ENCODE measurements at places on chromosomes 16 and 17.

DNA sequence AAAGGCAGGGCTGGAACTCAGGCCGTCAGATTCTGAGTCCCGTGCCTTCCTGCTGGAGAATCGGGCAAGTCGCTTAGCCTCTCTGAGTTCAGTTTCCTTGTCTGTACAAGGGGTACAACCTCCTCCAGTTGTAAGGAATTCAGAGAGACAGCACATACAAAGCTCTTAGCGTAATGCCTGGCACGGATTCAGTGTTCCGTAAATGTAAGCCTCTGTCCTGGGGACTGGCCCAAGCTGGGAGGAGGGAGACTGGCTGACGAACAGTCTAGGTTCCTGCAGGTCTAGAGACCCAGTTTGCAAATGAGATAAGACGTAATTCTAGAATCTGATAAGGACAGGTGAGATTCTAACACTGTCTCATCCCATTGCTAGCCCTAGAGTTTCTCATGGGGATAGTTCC, 9.9 kb downstream of the METTL22 start:
- DNase-seq, result no peak

- DNase-seq, result no peak
Measured at GRCh38 chr16:381012-381788, 578 bp downstream of the PGAP6 start.

- no peak for DNase-seq
Measured at GRCh38 chr17:81378941-81379511, 16.2 kb upstream of the BAHCC1 start.

- DNase-seq, result no peak
Measured at GRCh38 chr16:50657241-50657640, 23.9 kb downstream of the SNX20 start.

DNA sequence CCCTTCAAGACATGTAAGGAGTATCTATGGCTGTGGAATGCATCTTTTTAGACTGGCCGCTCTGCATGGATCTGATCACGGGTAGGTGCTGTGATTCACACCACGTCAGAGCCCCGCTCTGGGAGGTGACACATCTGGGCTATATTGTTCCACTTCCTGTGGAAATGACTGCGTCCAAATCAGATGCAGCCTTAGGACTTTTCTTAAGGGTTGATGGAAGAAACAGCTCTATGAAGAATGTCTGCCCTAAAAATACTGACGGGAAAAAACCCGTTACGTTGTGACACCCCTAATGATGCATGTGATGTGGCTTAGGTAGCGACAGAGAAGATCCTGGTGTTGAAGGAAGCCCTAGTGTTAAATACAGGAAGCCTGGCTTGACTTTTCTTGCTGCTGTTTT, 12.2 kb downstream of the BANP start:
- no peak for DNase-seq

DNA sequence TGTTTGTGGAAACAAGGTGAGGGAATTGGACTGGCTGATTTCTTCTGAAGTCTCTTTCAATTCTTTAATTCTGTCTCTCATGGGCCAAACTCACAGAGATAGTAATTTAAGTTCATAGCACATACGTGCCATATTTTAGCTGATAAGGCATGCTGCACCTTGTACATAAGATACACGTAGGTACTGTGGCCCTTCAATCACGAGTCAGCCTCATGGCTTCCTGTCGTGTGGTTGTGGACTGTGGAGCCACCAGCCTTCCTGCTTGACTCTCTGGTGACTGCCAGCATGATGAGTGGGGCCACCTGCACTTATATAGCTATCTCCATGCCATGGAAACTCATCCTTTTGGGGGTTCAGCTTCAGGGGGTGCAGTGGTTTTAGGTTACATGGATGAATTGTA, 25.1 kb downstream of the KSR1 start:
- no peak for DNase-seq

DNA sequence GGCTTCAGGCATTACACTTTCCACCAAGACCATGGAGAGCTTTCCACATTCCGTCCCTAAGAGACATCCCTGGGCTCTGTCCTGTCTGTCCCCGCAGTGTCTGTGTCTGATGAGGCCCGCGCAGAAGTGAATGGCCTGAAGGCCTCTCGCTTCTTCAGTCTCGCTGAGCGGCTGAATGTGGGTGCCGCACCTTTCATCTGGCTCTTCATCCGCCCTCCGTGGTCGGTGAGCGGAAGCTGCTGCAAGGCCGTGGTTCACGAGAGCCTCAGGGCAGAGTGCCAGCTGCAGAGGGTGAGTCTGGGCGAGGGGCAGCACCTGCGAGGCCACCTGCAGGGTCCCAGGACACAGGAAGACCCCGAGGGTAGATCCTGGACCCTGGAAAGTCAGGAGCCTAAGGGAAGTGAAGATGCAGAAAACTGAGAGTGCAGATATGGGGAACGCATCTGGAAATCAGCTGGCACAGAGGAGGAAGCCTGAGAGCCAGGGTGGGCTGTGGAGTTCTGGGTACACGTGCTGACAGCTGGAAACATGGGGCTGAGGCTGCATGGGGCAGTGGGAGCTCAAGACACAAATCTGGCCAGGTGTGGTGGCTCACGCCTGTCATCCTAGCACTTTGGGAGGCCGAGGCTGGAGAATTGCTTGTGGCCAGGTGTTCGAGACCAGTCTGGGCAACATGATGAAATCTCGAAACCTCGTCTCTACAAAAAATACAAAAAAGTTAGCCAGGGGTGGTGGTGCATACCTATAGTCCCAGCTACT, 8.0 kb downstream of the CCNF start:
- no peak for DNase-seq

- no peak for DNase-seq
Measured at GRCh38 chr16:8673611-8674412, 605 bp upstream of the ABAT start.

DNA sequence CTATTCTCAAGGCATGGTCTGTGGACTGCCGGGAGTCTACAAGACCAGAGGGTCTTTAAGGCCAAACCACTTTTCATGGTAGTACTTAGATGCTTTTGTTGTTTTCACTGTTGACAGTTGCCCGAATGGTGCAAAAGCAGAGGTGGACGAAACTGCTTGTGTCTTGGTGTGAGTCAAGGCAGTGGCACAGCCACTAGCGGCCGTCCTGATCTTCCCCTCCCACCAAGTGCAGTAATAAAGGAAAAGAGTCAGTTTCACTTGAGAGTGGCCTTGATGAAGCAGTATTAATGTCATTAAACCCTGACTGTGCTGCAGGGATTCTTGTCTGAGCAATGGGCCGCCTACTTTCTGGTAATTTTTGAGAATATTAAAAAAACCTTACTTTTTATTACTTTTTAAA, 109.1 kb downstream of the PRKCA start:
- DNase-seq, result no peak

- no peak for DNase-seq
Measured at GRCh38 chr16:35532576-35532975, 2073.2 kb downstream of the TP53TG3F start.

DNA sequence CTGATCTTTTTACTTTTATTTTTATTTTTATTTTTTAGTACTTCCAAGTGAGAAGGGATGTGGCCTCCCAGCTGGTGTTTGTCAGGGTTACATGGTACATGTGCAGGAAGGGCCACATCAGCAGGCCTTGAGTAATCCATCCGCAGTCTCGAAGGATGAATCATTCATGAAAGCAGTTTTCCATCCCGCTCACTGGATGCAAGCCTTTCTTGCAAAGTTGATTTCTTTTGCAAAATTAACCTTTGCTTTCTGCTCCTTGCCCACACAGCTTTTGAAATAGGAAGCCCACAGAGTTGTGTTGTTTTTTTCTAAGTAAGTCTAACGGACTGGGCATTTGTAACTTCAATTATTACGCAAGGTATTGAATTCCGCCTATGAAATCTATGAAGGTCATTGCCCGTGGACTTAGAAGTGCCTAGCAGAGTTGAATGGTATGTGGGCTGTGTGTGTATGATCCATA, 157.4 kb downstream of the PRKCA start:
- DNase-seq, result no peak

- DNase-seq, result no peak
Measured at GRCh38 chr17:75619506-75620431, 13.5 kb upstream of the SMIM5 start.

GRCh38 chr16:10269632-10270031, 87.4 kb upstream of the GRIN2A start:
- DNase-seq, result no peak

GRCh38 chr17:9406046-9406606, 169.5 kb downstream of the STX8 start:
- DNase-seq, result no peak

GRCh38 chr17:32960815-32961214, 30.8 kb upstream of the SPACA3 start:
- no peak for DNase-seq

- DNase-seq, result no peak
Measured at GRCh38 chr17:66743511-66743910, 91.4 kb upstream of the CACNG5 start.

DNA sequence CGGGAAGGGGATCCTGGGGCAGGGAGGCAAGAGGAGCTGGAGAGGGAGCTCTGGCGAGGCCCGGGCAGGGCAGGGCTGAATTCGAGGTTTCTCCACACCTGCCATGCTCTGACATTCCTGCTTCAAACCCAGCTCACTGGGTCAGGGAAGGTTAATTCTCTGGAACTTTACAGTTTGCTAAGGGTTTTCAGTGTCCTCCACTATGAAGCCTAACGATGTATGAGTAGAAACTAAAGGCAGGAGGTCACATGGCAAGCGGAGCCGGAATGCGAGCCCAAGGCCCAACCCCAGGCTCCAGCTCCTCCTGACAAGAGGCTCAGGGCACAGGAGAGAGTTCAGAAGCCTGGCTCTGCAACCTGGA, 29.2 kb downstream of the DCAKD start:
- no peak for DNase-seq

DNA sequence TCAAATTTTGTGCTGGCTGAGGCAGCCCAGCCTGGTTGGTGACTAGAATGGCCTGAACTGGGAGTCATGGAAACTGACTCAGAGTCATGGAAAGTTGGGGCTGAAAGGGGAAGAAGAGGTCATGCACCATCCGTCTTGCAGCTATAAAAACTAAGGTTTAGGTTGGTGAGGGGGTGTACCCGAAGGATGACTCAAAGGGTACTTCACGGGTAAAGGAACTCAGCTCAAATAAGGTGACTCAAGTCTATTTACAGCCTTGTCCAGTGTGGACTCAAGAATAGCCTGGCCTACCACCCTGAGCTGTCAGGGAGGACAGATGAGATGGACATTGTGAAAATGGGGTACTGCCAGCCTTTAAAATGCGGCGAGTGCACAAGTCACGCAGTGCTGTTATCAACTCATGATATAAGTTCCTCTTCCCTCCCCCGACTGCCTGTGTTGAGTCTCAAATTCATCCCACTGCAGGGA, 18.6 kb downstream of the CD300LB start:
- no peak for DNase-seq

GRCh38 chr17:4247361-4247970, 16.3 kb downstream of the ANKFY1 start:
- no peak for DNase-seq

- DNase-seq, result no peak
Measured at GRCh38 chr16:72637306-72637705, 410.6 kb downstream of the ZFHX3 start.

GRCh38 chr17:45127207-45127547, 5.1 kb downstream of the PLCD3 start:
- DNase-seq, result no peak

GRCh38 chr16:55561319-55561848, 5.1 kb upstream of the CAPNS2 start:
- DNase-seq, result no peak

- DNase-seq, result no peak
Measured at GRCh38 chr16:728131-728889, 1.4 kb downstream of the HAGHL start.

DNA sequence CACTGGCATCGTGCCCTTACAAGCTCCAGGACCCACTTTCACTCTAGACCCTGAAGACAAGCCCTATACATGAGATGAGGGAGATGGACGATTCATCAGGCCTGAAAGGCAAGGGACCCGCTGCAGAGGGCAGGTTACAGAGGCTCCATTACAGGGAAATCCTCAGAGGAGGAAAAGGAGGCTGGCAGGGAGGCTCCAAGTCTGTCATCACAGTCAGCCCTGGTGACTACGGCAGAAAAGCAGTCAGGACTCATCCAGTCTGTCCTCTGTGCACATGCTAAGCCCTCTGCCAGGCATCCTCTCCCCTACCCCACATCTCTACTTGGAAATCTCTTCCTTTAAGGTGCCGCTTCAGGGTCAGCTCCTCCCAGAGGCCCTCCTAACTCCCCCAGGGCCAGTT, 197.7 kb upstream of the CDH5 start:
- DNase-seq, result no peak

GRCh38 chr17:44077595-44077909, 7.0 kb downstream of the G6PC3 start:
- DNase-seq, result no peak

DNA sequence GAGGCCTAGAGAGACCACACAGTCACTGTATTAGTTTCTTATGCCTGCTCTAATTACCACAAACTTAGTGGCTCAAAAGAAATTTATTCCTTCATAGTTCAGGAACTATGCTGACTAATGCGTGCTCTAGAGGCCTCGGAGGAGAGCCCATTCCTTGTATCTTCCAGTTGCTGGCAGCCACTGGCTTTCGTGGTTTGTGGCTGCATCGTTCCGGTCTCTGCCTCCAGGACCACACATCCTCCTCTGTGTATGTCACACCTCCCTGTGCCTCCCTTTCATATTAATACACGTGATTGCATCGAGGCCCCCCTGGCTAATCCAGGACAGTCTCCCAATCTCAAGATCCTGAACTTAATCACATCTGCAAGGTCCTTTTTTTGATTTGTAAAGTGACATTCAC, 16.9 kb upstream of the MYLK3 start:
- no peak for DNase-seq

DNA sequence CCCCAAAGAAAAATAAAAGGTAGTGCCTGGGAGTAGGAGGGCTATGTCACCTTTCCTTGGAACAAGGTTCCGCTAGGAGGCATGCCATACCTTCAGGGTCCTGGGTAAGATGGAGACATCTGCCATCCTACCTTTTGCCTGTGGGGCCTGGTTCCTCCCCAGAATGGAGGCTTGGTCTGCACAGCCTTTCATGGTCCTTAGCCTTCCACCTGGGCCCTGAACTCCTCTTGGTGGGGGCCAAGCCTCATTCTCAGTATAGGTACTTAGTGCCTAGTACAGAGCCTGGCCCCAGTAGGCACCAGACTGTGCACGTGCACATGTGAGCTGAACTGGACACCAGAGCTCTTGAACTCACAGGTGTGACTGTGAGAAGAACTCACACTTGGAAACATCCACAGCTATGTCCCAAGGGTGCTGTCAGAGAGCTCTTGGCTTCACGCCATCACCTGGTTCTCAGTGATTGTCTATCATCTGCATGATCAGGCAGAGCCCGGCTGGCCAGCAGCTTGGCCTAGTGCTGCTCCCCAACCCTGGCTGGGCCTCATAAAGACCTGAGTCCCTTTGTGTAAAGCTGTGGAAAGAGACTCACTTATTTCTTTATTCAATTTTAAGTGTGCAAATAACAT, 143.2 kb downstream of the SOCS1 start:
- DNase-seq, result no peak

GRCh38 chr17:83104577-83105505, 25.4 kb downstream of the METRNL start:
- DNase-seq, result no peak

- DNase-seq, result no peak
Measured at GRCh38 chr17:4851084-4851483, 17.9 kb downstream of the MINK1 start.

GRCh38 chr16:1378804-1379303, 27.1 kb downstream of the GNPTG start:
- peak; percentile 48 for DNase-seq
